Omental fat pad (tissue), 4 donors: ENCODE measurements at places on chromosomes 7 and 10.
A peak's percentile ranks its signal among the peaks of the same experiment; 100 is the strongest.

DNA sequence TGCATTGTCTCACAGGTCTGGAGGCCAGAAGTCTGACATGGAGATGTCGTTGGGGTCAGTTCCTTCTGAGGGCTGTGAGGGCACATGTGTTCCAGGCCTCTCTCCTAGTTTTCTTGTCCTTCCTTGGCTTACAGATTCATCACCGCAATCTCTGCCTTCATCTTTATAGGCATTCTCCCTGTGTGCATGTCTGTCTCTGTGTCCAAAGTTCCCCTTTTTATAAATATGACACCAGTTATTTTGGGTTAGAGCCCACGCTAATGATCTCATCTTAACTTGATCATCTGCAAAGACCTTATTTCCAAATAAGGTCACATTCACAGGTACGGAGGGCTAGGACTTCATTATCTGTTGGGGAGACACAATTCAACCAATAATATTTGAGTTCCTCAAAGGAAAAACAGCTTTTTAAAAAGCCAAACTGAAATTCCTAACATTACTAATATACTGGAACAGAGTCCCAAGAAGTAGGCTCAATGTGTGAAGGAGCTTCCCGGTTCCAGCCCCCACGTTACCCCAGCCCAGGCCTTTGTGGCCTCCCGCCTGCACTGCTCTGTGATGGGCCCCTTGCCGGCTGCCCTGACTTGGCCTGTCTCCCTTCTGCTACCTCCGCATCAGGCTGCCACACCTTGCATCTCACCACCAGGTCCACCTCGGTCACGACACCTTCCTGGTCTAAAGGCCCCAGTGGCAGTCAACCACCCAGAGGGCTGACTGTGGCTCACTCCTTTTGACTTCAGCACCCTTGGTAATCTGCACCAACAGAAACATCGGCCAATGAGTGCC lies 142.7 kb downstream of the KCNMA1 start:
- no peak for DNase-seq

- DNase-seq = no peak
Measured at GRCh38 chr7:116185956-116186355, 24.4 kb upstream of the TES start.

- peak; percentile 3 for DNase-seq
Measured at GRCh38 chr10:43261578-43262396, 5.1 kb downstream of the RASGEF1A start.

DNA sequence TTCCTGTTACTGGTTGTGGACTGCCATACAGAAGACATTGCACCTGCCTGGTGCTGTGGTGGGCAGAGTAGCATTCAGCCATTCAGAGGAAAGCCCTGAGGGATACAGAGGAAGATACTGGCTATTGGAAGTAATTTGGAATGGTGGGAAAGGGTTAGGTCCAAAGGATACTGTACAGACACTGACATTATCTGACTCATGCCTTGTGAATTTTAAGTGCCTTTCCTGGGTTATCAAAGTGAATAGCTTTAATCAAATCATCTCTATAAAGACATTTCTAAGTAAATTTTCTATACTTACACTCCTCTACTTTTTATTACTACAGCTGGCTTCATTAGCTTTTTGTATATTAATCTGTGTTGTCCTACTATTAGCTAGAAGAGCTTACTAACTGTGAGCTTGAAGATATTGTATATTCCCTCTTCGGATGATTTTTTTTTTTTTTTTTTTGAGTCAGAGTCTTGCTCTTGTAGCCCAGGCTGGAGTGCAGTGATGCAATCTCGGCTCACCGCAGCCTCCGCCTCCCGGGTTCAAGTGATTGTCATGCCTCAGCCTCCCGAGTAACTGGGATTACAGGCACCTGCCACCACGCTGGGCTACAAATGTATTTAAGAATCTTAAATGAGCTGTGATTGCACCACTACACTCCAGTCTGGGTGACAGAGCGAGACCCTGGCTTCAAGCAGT lies 186.5 kb downstream of the ADK start:
- no peak for DNase-seq

- no peak for DNase-seq
Measured at GRCh38 chr10:34083567-34083966, 731.5 kb downstream of the PARD3 start.

- DNase-seq = peak; percentile 28
Measured at GRCh38 chr10:51894771-51895578, 195.6 kb upstream of the CSTF2T start.

DNA sequence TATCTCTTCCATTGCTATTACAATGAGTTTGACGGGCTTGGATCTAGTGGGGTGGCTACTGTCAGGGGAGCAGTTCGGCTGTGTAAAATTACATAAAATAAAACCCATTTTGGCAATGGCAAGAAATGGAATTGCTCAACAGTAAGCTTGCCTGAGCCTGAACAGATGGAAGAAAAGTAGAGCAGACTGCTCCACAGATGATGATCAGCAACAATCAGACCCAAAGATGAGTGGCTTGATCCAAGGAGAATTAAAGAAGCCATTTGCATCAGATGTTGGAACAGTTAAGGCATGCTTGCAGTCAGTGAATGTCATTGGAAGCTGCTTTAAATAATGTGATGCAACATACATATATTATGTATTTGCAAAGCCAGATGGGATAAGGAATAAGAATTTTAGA lies 256.6 kb upstream of the SMIM30 start:
- no peak for DNase-seq

- DNase-seq = no peak
Measured at GRCh38 chr10:114396464-114396863, 7.8 kb downstream of the AFAP1L2 start.

DNA sequence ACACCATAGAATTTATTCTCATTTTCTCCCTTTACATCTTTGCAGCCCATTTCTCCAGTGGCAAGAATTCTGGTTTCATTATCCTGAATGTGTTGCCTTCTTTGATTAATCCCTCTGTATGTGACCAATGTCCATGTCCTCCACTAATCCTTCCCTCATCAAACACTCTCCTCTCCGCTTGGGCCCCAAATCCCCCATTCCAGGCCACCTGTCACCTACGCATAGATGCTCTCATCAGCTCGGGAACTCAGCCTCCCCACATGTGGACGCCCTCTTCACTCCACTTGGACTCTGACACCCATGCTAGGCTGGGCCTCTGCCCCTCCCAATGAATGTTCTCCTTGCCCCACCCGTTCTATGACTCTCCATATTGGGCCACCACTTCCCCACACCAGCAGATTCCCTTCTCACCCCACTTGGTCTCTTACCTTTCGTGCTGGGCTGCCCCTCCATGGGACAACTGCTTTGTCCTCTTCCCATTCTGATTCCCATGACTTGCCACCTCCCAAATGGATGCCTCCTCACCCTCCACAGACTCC lies 18.7 kb upstream of the RBM20 start:
- no peak for DNase-seq

- DNase-seq = no peak
Measured at GRCh38 chr10:124221356-124222317, 128.2 kb upstream of the CHST15 start.

GRCh38 chr7:44134943-44135628 lies 6.0 kb downstream of the MYL7 start:
- DNase-seq = no peak

- peak; percentile 80 for DNase-seq
Measured at GRCh38 chr7:139731802-139732470, 45.9 kb downstream of the HIPK2 start.

- no peak for DNase-seq
Measured at GRCh38 chr7:158638001-158638400, 50.4 kb upstream of the PTPRN2 start.

- DNase-seq = no peak
Measured at GRCh38 chr10:121975295-121976086, 474 bp upstream of the NSMCE4A start.

GRCh38 chr7:20293336-20293735 lies 37.4 kb upstream of the ITGB8 start:
- no peak for DNase-seq
